ENCODE measurements at places on chromosomes 2 and 18.

DNA sequence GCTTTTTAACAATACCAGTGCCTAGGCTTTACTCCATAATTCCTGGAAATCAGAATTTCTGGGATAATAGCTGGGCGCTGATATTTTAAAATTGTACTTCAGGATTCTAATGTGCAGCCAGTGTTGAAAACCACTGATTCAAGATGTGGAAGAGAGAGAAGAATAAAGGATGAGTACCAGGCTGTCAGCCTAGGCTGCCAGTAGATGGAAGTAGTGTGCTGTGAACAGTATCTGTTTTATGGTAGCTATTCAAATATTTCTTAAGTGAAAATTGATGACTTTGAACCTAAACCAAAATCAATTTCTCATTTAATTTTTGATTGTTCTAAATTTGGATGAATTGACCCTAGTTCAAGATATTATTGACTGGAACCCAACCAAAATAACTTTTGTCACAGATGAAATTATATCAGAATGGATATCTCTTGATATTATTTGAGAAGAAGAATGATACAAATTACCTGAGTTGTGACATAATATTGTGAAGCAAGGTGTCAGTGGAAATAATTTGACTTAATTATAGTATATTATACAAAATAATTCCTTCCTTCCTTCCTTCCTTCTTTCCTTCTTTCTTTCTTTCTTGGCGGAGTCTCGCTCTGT is 88.0 kb downstream of the COMMD1 start:
- no peak for DNase-seq

GRCh38 chr2:121094101-121094500 is 190.9 kb downstream of the TFCP2L1 start:
- DNase-seq: no peak

DNA sequence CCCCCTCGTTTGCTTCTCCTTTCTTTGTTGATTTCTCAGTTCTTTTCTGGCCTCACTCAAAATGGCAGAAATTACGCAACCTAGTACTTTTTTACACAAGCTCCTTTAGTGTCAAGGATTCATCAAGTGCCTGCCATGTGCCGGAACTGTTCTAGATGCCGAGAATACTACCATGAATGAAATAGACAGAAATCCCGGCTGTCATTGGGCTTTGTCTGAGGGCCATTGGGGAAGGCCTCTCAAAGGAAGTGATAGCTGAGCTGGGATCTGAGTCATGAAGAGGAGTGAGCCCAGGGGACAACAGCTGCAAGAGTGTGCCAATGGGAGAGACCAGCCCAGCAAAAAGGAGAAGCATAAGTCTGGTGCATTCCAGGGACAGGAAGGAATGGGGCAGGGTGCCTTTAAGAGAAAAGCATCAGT is 34.3 kb upstream of the PPP1CB start:
- no peak for DNase-seq

GRCh38 chr18:78875016-78875777 is 104.4 kb upstream of the SALL3 start:
- no peak for DNase-seq

DNA sequence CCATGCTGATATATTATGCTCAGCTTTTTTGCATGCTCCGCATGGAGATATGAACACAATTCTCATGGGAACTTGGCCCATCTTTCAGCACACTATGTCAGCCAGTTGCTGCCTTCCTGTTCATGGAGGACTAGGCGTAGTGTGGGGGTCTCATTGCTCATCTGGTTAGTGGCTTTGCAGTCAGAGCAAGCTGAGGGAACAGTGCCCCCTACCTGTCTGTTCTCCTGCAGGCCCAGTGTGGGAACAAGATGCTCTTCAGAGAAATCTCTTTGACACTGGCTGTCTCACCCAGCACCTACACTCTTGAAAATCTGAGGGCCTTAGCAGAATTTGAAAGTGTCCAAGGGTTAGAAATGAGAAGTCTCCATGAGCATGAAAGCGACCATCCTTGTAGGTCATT is 47.1 kb downstream of the SPTBN1 start:
- DNase-seq: no peak

GRCh38 chr2:170887896-170888295 is 41.2 kb upstream of the GORASP2 start:
- DNase-seq: no peak

GRCh38 chr2:122009561-122009960 is 254.1 kb downstream of the TSN start:
- DNase-seq: no peak

GRCh38 chr2:149622343-149622742 is 34.8 kb upstream of the MMADHC start:
- DNase-seq: no peak

DNA sequence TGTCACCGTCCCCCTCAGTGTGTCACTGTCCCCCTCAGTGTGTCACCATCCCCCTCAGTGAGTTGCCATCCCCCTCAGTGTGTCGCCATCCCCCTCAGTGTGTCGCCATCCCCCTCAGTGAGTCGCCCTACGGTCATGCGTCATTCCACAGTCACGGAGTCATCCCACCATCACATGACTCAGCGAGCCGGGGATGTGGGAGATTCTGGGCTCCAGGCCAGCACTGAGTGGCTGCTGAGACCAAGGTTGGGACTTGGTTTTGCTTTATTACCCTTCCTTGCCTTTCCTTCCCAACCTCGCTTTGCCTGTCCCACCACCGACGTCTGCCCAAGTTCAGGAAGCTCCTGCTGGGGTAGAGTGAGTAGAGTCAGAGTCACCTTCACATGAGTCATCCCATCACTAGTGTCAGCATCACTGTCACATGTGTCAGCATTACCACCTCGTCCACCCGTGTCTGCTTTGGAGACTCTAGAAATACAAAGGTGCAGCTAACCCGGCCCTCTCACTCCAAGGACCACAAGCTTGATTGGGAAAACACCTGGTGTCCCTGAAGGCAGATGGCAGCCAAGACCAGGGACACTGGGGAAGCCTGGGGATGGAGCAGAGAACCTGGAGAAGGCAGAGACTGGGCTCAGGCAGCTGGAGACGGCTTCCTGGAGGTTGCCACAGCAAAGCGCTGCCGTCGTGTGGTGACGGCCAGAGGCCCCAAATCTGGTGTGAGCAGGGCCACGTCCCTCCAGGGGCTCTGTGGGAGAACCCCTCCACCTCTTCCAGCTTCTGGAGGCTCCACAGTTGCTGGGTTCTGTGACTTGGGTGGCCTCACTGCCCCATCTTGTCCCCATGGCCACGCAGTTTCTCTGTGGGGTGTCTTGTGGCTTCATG is 485.2 kb upstream of the SALL3 start:
- no peak for DNase-seq

DNA sequence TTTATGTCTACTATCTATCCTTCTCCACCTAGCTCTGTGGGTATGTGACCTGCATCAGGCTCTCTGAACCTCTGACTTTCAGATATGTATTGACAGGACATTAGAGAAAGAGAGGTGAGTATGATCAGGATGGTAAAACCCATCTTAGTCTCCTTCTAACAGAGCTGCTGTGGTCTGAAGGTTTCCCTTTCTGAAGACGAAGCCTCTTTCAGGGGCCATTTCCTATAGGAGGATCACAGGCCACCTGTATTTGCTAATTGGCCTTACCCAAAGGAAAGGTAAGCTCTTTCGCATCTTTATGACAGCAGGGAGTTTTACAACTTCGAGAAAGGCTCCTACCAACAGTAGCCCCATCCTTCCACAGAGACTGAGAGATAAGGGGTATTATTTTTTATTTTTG is 442.9 kb downstream of the KCNJ3 start:
- DNase-seq: no peak

DNA sequence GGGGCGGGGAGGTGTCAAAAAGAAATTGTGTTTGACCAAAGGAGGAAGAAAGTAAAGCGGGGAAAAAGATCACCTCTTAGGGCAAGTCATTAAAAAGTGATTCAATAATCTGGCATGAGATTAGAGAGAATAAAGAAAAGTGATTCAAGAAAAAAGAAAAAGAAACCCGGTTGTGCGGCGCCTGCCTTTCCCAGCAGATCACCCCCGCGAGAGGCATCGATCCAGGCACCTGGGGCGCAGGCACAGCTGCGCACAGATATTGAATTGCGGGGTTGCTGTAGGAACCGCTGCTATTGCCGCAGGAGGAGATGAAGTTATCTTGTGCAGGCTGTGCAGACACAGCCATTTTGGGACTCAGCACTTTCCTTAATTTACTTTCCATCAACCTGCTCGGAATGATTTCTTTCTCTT is 71.2 kb downstream of the PLB1 start:
- DNase-seq: no peak

- DNase-seq: no peak
Measured at GRCh38 chr2:3913166-3913565, 209.8 kb downstream of the DCDC2C start.

- no peak for DNase-seq
Measured at GRCh38 chr18:75475228-75475627, 47.7 kb upstream of the SMIM21 start.

DNA sequence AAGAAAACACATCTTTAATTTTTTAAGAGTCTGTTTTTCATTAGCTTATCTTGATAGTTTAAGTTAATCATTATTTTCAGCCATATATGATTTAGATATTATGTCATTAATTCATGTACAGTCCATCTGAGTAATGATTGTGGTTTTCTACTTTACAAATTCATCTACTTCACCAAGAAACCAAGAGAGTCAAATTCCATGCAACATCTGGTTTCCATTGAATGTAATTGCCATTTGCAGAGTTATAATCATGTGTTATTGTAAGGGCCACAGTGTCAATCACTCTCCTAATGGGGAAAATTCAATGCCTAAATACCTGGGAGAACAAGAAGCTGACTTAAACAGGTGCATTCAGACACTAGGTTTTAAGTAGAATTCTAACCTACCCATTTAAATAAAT is 217.2 kb upstream of the OSR1 start:
- no peak for DNase-seq

DNA sequence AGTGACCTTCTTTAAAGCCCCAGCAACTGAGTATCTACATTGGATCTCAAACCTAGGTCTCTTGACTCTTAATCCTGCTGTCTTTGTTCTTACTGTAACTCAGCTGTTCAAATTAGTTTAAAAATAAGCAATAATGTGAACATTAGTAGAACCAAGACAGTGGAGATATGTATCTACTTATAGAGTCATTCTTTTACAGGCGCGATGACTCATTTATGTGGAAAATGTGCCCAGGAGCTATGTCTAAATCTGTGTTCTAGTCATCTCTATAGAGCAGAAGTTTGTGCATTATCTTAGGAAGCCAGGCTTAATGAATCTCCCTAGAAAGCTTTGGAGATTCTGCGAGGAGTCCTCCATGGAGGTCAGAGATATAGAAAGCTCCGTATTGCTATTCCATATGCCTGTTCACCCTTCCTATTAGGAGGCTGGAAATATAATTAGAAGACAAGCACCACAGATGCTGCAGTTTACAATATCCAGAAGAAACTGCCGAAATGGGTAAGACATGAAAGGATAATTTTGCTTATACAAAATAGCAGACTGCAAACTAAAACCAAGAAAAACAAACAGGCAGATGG is 211.6 kb downstream of the TRIB2 start:
- DNase-seq: no peak

GRCh38 chr18:60865801-60866200 is 467.4 kb upstream of the CDH20 start:
- no peak for DNase-seq

DNA sequence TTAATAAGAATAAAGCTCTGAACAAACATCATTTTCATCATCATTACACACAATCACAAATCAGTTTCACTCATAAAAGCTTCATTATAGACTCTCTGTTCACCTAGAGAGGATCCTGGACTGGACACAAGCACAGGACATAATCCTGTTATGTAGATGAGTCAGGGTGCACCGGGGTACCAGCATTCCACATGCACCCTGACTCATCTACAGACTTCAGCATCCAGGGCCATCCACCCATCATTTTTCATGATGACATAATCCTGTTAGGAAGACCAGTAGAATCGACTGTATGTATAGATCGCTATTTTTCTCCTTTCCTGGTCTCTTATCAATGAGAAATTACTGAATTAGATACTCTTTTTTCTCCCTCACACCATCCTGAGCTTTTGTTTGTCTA is 73.7 kb upstream of the PIK3C3 start:
- no peak for DNase-seq

GRCh38 chr2:30688956-30689401 is 118.3 kb downstream of the CAPN13 start:
- no peak for DNase-seq

DNA sequence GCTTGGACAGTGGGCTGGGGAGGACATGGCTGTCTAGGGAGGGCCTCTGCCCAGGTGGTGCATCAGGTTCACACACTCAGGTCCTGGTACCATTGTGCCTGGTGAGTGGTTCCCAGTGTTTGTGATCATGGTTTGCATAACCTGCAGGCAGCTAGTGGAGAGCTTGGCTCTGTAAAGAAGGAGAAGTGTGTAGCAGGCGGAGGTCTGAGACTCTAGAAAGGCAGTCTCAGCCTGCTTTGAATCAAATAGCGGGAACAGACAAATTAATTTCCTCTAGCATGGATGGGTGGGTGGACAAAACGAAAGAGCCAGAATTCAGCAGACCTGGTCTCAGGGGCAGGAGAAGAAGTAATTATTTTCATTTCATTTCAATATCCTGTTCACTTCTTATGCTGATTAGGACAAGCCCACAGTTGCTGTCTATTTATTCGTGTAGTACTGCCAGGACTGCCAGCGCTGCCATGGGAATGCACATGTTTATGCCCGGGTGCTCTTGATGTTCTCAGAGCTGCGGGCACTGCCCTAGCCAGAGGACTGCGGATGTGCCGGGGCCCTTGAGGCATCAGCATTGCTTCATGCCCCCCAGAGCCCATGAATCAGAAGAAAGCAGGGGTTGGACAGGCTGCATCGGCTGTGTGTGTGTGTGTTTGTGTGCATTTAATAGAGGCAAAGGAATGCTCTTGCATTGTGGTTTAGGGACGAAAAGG is 45.4 kb upstream of the DLX2 start:
- no peak for DNase-seq

DNA sequence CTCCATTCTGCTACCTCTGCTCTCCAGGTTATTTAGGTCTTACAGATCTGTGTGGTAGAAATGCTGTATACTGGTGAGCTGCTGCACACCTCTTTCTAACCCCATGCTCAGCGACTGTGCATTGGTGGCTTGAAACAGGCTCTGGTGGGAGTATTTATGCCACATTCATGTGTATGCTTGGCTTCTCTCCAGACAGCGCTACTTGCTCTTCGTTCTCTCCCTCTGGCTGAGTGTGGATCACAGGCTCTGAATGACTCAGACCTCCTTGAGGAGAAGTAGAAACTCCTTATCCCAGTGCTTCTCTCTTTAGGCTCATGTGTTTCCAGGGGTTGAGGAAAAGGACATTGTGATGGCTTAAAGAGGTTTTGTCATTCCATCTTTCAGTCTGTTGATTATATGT is 54.9 kb downstream of the FHOD3 start:
- no peak for DNase-seq

DNA sequence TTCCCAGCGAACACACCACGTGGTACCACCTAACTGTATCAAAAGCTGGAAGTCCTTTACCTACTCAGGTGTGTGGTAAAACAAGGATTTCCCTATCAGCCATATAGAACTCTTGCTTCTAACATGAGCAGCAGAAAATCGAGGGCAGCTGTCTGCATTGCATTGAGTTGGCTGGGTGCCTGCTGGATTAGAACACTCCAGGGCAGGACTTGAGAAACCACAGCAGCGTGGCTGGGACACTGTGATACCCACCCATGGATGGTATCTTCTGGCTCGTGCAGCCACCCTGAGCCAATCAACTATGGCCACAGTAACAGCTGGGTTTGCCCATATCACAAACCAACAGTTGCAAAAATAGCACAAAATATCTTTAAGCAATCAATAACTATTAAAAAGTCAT is 188.3 kb downstream of the FBXO15 start:
- no peak for DNase-seq

Data from stimulated activated CD8-positive, alpha-beta memory T cell treated with anti-CD3 and anti-CD28 coated beads, Interleukin-15, amount 100 ng/mL, for 4 hours (primary cell).